ENCODE measurements at places on chromosomes 2 and 18. TPM values are rescaled to one million over a fixed set of nuclear protein-coding genes. Genes with fewer than 3 reads are reported as not detected.

DNA sequence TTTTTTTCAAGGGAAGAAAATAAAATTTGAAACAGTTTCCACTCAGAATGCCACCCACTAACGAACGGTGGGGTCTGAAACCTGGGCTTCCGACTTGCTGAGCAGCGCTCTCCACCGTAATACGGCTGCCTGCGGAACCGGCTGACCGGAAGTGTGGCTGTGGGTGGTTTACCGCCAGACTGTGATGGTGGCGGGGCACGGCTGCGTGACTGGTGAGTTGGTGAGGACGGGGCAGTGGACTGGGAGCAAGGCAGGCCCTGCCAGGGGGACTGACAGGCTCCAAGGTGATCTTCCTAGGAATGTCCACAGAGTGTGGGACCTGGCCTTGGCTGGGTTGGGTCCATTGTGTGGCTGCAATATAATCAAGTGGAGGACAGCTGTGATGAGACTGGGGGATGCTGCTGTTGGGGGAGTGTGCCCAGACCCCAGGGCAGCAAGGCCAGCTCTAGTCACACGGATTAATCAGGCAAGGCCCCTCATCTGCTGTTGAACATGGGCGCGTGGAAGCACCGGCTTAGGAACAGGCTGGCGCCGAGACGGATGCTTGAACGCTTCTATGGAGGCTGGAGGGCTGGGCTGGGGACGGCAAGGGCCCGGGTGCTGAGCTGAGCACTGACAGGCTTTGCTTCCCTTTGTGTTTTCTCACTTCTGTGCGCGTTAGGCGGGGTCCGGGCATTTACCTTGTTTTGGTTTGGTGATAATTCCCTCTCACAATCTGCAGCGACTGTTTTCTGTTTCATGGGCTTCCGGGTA is 357.7 kb upstream of the SPRED2 start:
- DNase-seq: no peak

The SERPINB10 gene
- not detected for total RNA-seq

The KIF5C gene
- total RNA-seq: 4.5 TPM

DNA sequence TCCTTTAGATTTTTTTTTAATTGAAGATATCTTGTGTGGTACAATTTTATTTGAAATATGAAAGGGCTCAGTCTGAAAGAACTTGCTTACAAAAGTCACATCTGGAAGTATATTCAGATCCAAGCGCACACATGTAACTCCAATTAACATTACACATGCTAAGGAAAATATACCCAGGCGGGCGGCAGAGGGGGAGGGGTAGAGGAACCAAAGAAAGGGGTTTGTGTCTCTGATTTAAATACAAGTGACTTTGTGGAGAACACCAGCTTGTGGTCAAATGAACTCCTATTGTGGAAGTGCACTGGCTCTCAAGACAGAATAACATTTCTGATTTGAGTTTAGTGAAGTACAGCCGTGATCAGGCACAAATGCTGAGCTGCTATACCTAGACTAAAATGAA is 280.2 kb upstream of the SOX11 start:
- DNase-seq: no peak

DNA sequence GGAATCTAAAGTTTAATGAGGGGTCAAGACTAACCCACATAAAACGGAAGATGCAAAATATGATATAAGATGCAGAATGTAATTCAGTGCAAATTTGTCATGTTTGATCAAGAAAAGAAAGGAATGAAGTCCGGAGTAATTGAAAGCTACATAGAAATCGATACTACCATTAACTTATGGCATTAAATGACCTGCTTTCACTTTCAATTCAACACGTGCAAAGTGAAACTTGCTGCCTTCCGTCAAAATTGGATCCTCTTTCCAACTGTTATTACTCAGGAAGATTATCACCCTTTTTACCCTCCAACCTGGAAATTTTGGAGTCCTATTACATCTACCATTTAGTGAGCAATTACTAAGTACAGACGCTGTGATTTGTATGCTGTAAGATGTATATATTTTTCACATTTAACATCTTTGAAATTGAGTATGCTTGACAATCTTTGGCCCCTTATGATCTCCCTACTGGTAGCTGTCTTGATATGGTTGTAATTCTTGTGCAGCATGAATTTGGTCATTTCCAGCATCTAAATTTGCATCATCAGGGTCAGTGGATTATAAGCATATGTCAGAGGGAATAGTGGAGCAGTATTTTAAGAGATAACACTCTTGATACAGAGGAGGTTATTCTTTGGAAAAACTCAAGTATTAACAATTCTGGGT is 18.6 kb downstream of the UNC80 start:
- DNase-seq: no peak

DNA sequence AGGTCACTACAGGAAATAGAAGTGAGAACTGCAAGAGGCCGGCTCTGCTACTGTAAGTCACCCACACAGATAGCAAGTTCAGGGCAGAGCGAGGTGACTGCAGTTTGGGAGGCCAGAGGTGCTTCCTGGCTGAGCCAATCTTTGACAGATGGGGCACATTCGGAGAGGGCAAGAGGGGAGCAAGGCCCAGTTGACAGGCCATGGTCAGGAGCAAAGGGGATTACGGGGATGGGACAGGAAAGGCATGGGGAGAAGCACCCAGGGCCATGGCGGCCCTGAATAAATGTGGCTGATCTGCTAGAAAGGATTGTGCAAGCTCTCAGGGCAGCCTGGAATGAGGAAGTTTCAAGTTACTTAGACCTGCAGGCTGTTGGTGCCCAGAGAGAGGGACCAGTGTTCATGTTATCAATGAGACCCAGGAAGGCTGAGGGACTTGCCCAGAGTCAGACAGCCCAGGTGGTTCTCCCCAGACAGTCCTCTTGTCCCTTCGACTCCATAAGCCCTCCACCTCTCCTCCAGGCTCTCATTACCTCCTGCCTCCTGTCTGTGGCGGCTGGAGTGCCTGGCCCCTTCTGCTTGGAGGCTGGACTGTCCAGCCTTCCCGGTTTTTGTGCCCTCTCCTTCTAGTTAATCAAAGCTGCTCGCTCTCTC is 123.3 kb downstream of the CTIF start:
- DNase-seq: no peak

GRCh38 chr2:48427552-48427951 is 102.4 kb upstream of the STON1 start:
- DNase-seq: no peak

The PLB1 gene
- total RNA-seq: 7.6 TPM

DNA sequence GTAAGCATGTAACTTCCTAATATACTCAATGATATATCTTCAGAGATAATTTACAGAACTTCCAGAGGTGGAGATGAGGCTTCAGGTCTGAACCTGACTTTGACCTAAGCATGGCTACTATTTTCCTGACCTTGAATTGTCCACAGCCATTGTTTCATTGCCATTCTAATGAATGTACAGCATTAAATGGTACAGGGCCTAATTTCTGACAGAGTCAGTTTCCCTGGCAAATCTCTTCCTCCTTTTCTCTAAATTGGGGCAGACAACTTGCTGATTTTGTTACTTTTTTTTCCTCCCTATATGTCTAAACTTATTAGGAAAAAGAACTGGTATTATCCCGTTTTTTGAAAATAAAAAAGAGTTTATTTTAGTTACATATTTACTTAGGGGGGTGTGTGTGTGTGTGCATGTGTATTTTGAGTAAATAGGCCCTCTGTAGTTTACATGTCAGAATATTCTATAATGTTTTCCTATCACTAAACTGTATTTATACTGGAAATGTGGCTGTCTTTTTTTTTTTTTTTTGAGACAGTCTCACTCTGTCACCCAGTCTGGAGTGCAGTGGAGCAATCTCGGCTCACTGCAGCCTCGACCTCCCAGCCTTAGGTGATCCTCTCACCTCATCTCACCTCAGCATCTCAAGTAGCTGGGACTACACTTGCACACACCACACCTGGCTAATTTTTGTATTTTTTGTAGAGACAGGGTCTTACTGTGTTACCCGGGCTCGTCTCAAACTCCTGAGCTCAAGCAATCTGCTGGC is 43.3 kb upstream of the SCN9A start:
- no peak for DNase-seq

The PLEKHM3 gene
- total RNA-seq: 22.6 TPM

GRCh38 chr2:209388446-209389037 is 35.3 kb upstream of the MAP2 start:
- no peak for DNase-seq

DNA sequence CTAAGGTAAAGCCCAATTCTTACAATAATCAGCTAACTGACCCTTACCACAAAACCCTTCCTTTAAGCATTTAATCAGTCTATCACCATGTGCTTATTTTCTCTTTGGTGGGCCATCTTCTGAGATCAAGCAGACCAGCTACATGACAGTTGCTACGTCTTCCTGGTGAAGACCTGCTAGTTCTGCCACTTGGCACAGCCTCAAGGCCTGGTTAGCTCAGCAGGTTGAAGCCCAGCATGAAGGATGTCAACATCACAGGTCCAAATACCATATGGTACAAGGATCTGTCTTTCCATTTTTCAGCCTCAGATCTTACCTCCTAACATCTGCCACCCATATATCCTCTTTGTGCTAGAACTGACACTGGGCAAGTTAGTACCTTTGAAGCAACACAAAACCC is 636.9 kb downstream of the LRP1B start:
- no peak for DNase-seq

GRCh38 chr2:171287611-171288010 is 126.9 kb upstream of the TLK1 start:
- no peak for DNase-seq

DNA sequence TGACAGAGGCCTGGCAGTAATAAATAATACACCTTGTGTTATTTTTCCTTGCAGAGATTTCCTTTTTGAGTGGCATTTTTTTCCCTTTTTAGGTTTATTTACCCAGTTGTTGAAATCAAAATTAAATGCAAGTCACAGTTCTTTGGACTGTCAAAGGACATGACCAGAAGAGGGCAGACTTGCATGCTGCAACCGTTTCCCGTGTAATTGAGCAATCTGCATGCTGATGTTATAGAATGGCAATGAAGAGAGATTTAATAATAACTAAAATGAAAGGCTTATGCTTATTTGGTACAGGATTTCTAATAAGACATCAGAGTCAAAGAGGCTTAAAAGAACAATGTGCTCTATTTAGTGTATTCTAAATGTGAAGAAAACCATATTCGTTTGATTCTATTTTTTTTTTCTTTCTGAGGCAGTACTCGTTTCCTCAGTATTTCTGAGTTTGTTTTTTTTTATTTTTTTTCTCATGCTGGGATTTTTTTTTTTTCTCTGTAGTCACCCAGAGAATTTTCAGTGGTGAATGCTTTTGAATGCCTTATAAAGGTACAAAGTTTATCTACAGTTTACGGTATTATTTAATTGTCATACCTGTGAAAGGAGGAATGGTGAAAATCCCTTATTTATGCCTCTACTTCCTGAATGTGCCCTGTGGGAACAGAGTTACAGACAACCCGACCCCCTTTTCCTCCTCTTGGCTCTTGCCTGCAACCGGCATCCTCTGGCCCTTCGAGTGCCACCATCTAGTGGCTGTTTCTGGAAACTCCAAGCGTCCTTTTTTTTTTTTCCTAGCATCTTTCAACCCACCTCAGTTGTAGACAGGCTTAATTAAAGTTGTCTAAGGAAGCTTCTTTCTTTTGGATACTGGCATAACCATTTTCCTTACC is 368.5 kb downstream of the LRRTM1 start:
- DNase-seq: no peak

GRCh38 chr2:45276914-45277313 is 267.7 kb upstream of the SIX2 start:
- DNase-seq: no peak

DNA sequence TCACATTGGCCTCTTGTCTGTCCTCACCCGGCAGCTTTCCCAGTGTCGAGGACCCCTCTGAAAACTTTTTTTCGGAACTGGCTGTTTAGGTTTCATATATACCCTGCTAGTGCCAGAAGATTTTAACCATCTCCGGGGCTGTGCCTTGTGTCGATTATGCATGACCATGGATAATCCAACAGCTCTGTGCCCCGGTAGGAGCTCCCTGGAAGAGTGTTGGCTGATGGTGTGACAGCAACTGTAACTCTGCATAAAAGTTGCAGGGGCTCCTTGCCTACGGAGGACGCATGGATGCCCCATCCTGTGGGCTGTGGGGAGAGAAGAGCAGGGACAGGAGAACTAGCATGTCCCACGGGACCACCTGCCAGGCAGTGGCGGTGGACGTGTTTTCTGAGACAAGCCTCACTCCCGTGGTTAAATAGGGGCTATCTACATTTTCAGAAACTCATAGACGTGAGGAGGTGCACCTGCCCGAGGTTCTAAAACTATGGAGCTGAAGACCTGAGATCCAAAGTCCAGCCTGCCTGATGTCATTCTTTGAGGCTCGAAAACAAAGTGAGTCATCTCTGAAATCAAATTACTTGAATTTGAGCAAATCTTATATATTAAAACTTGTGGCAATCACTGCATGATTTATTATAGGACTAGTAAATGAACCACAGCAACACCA is 437.2 kb upstream of the HS6ST1 start:
- no peak for DNase-seq

The KRTCAP3 gene
- total RNA-seq: 1.3 TPM

GRCh38 chr18:79608535-79608934 is 71.1 kb upstream of the CTDP1 start:
- DNase-seq: no peak

GRCh38 chr2:224222974-224223373 is 178.9 kb downstream of the FAM124B start:
- DNase-seq: no peak

The ACOXL gene
- total RNA-seq: 0.84 TPM

GRCh38 chr18:54250846-54251261 is 18.5 kb upstream of the POLI start:
- no peak for DNase-seq

The NPPC gene
- total RNA-seq: not detected

- DNase-seq: no peak
Measured at GRCh38 chr18:34886177-34886576, 155.0 kb upstream of the MAPRE2 start.

The ARHGAP25 gene
- total RNA-seq: 8.4 TPM

DNA sequence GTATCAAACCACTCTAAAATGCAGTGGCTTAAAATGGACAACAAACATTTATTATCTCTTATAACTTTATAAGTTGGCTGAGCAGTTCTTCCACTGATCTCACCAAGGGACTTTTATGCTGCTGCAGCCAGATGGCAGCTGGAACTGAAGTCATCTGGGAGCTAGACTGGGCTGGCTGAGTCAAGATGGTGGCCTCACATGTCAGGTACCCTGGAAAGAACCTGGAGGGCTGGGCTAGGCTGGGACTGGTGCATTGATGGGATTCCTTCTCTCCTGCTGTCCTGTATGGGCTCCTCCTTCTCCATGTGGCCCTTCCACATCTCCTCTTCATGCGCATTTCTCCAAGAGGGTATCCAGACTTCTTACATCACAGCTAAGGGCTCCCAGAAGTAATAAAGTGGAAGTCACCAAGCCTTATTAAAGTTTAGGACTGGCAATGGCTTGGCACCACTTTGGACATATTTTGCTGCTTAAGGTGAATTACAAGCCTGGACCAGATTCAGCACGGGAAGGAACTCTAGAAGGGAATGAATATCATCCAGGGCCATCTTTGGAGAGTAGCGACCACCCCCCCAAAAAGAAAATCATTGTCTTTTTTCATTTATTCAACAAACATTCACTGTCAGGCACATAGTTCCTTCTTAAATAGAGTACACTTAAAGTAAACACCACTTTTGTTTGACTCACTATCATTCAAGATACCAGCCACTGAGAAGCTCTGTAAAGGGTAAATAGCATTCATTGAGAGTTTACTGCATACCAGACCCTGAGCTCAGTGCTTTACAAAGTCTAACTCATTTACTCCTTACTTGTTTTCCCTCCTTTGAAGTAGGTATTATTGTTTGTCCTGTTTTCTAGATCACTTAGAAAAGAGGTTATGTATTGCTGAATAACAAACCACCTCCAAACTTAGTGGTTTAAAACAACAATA is 138.0 kb downstream of the ZFP36L2 start:
- DNase-seq: no peak
